Activated T-helper 1 cell treated with anti-CD3 and anti-CD28 coated beads, Interleukin-2, amount 50 U/mL, for 16 hours (primary cell): ENCODE measurements at places on chromosomes 6 and 20.

GRCh38 chr6:82419132-82419581 lies 55.5 kb downstream of the TPBG start:
- DNase-seq: no peak

GRCh38 chr20:44752099-44752931 lies 6.7 kb downstream of the KCNK15 start:
- no peak for DNase-seq

GRCh38 chr6:108952776-108953486 lies 104.7 kb downstream of the ARMC2 start:
- no peak for DNase-seq

DNA sequence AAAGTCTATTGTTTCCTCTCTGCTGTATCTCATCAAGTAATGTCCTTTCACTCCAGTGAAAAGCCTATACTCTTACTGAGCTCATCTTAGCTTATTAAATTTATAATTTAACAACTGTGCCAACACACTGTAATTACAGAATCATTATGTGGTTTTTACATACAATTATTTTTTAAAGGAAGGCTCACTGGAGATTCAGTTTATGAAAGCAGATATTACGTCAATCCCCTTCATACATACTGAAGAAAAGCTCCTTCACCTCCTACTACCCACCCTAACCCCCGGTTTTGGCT lies 28.1 kb downstream of the ARHGAP18 start:
- DNase-seq: no peak

DNA sequence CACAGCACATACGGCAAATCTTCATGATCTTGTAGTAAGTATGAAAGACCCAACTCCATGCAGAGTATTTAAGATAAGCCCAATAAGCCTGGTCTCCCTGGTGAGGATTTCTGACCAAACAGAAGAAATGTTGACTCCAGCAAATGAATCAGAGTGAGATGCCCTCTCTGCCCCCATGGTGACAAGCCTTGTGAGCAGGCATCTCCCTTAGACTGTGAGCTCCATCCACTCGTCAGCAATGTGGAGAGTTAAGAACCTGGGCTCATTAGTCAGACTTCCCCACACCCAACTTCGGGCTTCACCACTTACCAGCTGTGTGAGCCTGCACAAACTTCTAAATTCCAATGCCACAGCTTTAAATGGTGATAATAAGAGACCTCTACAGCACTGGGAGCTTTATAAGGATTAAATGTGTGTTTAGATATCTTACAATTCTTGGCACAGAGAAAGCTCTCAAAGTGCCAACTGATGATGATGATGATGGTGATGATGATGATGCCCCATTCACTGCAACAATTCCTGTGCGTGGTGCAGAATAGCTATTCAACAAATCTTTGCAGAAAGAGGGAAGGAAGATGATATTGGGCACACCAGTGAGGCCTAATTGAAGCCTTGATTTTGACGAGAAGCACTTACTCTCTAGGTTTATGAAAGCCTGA lies 253.4 kb upstream of the TAB2 start:
- no peak for DNase-seq

GRCh38 chr6:116326181-116326671 lies 44.5 kb upstream of the DSE start:
- no peak for DNase-seq

GRCh38 chr6:149458196-149458595 lies 26.6 kb downstream of the ZC3H12D start:
- DNase-seq: no peak

DNA sequence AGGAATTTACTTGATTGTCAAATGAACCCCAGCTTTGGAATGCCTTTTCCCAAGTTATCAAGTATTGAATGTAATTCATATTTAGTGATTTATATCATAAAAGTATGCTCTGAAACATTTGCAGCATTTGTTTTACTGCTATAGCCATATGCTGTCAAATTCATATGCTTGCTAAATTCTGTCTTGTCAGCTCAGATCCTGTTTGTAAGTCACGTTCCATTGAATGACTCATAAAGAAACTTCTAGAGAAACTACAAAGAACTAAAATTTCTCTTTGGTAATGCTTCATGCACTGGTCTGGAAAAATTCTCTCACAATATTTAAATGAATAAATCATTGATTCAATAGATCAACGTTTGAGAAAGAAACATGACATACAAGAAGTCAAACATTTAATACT lies 445.9 kb downstream of the PHF3 start:
- DNase-seq: no peak

DNA sequence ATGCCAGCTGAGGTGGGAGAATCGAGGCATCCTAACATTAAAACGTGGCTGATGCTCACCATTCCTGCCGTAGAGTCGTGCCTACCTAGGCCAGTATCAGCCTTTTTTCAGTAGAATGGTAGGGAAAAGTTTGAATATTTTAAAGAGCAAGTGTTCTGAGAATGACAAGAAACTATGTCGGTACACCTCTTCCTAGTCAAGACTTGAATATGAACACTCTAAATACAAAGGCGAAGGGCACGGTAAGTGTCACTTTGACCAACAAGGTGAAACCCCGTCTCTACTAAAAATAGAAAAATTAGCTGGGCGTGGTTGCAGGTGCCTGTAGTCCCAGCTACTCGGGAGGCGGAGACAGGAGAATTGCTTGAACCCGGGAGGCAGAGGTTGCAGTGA lies 1.0 kb downstream of the GINM1 start:
- DNase-seq: no peak

GRCh38 chr20:2780948-2781347 lies 19.5 kb downstream of the CPXM1 start:
- DNase-seq: no peak

GRCh38 chr6:166381733-166382499 lies 824 bp downstream of the MPC1 start:
- DNase-seq: peak; percentile 35

- no peak for DNase-seq
These were observed 418.6 kb downstream of the CDKAL1 start for GRCh38 chr6:20952699-20953474.

GRCh38 chr6:75220357-75220756 lies 14.5 kb upstream of the COL12A1 start:
- DNase-seq: no peak

- DNase-seq: no peak
These were observed 84.8 kb upstream of the EYA2 start for GRCh38 chr20:46809706-46810360.

GRCh38 chr20:46311039-46311650 lies 2.8 kb upstream of the CDH22 start:
- DNase-seq: no peak

DNA sequence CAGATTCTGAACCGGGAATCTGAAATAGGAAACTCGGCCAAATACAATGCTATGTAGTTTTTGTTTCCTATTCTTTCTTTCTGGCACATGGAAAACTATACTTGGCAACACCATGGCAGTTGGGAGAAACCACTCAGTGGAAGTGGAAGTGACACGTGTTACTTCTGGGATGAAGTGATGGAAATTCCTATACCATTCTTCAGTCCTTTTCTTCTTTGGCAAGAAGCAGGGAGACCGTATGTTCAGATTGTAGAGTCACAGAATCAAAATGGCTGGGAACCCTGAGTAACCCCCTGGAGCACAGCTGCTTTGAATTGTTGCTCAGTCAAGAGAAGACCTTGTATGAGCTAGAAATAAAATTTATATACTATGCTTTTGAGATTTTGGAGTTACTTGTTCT lies 18.8 kb upstream of the TINAG start:
- no peak for DNase-seq

GRCh38 chr6:72410769-72411168 lies 211.1 kb upstream of the KCNQ5 start:
- DNase-seq: no peak

DNA sequence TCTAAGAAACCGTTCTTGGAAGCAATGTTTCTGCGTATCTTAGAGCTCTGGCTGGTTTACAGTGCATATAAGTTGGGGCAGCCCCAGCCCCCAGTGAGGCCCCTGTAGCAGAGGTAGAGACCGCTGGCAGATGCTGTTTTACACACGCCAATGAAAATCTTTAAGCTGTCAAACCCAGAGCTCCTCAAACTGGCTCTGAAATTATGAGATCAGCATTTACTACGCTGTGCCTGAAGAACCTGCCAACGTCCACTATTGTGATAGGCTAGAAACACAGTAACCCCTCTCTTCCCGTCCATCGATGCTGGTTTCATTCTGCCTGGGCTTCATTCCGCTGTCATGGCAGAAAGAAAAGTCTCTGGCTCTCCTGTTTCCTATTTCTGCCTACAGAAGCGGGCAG lies 160.6 kb downstream of the SMOC2 start:
- no peak for DNase-seq

DNA sequence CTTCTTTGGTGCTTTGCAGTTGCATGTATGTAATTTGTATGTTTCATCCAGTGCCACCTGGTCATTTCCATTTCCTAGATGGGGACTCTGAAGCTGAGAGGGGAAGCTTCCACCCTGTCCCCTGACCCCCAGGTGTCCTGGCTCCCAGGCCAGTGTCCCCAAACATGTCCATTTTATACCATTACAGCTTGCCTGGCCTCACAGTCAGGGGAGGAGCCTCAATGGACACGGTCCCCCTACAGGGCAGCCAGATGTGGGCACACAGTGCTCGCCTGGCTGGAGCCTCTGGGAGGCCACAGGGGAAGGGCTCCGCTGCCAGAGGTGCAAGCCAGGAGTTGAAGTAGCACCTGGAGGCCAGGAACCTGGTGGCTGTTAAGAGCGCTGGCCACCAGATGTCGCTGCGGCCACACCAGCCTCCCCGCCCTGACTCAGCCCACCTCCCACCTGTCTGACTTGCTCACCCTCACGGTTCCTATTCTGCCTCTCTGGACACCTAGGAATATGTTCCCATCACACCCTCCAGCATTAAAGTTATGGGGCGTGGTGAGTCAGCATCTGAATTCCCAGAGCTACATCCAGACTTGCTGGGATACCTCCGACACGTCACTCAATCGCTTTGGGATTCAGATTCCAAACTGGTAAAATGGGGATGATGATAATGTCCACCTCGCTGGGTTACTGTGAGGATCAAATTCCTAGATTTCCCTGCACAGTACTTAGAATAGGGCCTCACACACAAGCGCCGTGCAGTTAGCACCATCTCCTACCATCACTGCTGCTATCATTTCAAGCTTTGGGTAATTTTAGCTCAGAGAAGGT lies 107.4 kb downstream of the SULF2 start:
- DNase-seq: peak; percentile 43

- no peak for DNase-seq
These were observed 40.1 kb upstream of the PHACTR2 start for GRCh38 chr6:143637691-143638090.

- DNase-seq: no peak
These were observed 187.8 kb downstream of the OGFRL1 start for GRCh38 chr6:71476371-71476770.

DNA sequence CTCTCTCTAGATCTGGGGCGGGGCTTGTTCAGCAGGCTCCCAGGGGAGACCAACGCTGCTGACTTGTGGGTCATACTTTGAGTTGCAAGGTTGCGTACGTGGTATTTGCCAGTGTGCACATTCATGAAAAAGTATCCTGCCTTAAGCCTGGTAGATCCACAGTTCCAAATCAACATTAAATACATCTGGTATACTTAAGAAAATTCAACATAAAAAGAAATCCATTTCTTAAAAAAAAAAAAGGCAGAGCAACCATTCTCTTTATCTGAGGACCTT lies 81.4 kb downstream of the SLC22A3 start:
- no peak for DNase-seq

DNA sequence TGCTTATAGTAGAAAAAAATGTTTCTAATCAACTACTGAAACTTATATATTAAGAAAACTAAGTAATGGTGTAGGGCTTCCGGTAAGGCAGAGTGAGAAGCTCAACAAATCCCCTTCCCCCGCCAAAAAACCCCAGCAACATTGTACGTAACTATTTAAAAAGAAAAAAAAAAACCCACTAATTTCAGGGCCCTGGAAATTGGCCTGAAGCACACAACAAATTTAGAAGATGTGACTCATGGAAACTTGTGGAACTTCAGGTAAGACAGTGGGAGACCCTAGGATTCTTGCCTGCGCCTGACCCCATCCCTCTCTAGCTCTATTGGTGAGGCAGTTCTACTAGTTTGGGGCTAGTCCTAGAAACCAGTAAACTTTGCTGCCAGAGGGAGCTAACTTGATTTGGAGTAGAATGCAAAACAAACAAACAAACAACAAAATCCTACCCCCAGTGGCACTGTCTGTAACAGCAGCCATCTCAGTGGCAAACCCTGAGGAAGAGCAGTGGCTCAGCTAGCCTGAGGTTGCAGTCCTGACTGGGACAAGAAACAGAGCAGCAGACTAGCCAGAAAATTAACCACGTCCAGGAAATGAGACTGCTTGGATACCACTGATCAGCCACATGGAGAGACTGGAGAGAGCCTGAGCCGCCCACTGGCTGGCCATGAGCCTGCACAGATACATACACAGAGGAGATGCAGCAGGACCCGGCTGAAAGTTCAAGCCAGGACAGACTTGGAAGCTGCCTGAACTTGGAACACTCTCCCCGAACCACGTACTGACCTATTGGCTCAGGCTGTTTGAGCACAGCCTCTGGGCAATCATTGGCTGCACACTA lies 135.1 kb downstream of the TBXT start:
- DNase-seq: no peak

DNA sequence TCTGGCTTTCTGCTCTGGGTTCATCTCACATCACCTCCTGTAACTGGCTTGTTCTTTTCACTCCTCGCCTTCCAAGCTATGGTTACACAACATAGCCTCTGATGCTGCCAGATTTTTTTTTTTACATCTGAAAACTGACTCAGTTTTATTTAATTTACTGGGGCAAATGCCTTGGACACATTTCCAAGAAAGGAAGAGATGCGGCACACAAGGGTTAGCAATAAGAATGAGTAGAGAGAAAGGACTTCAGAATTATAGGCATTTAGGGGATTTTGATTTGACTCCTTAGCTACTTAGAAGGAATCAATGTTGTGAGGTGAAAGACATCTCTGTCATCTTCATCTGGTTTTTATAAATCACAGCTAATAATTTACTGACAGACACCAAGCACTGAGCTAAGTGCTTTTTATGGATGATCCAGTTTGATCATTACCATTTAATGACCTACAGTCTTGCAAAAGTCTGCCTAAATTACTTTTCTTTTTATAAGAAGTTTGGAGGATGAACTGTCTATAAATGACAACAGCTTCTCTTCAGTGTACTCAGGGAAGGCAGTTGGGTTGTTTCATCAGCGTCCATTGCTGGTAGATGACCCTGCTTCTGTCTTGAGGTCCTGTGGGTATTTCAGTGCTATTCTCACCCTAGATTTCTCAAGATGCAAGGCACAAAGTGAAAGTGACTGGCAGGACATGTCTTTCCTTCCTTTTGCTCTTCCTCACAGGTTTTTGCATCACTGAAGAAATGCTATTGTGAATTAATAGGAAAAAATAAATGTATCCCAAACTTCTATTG lies 31.1 kb downstream of the LAMA4 start:
- DNase-seq: no peak

DNA sequence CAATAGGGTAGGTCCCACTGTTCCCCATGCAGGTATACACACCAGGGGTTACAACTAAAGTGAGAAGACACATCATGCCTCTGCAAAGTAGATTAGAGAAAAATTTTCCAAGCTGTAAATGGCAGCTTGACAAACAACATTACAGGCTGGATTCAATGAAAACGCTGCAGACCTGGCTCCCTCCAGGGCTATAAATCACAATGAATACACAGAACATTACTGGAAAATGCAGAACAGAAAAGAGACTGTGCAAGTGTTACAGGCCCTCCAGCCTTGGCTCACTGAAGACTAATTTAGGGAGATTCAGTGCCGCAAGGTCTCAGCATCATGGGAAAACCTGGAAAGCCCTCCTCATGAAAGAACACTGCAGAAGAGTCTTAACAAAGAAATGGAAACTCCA lies 207.8 kb downstream of the KHDC1L start:
- DNase-seq: no peak
